Daoy (cell line): ENCODE measurements at places on chromosomes 1 and 21. TPM values are rescaled to one million over a fixed set of nuclear protein-coding genes. Genes with fewer than 3 reads are reported as not detected.

Gene TNFRSF18
- 0.89 and 1.9 TPM in 2 replicates for total RNA-seq

Gene CASQ2
- 0.29 TPM in 1 of 2 replicates, not detected in the other for total RNA-seq

Gene KRTAP27-1
- not detected in 2 replicates for total RNA-seq

Gene NECTIN4
- total RNA-seq = 0.29 TPM in 1 of 2 replicates, not detected in the other

Gene SLC5A9
- total RNA-seq = not detected in 2 replicates

Gene S100A7
- not detected in 2 replicates for total RNA-seq

Gene LHX8
- 0.46 TPM in 1 of 2 replicates, not detected in the other for total RNA-seq

Gene PADI4
- total RNA-seq = not detected in 2 replicates

Gene CYP2J2
- total RNA-seq = 4.2 and 4.7 TPM in 2 replicates

Gene GPR37L1
- total RNA-seq = under 0.01 and 0.06 TPM in 2 replicates

Gene PCP4
- not detected in 2 replicates for total RNA-seq

Gene CFAP45
- 0.46 and 1.7 TPM in 2 replicates for total RNA-seq

Gene LRRC53
- not detected in 2 replicates for total RNA-seq

Gene TENT5C
- total RNA-seq = under 0.01 TPM in 1 of 2 replicates, not detected in the other

Gene ACTA1
- total RNA-seq = not detected in 2 replicates

Gene TSACC
- 2.4 TPM in 1 of 2 replicates, not detected in the other for total RNA-seq

Gene RORC
- not detected in 2 replicates for total RNA-seq

Gene VWA1
- total RNA-seq = 2.2 and 5.7 TPM in 2 replicates

Gene NPL
- 2.8 and 4.1 TPM in 2 replicates for total RNA-seq

Gene LMX1A
- total RNA-seq = not detected in 2 replicates
